ENCODE measurements at places on chromosomes 5 and 9.

DNA sequence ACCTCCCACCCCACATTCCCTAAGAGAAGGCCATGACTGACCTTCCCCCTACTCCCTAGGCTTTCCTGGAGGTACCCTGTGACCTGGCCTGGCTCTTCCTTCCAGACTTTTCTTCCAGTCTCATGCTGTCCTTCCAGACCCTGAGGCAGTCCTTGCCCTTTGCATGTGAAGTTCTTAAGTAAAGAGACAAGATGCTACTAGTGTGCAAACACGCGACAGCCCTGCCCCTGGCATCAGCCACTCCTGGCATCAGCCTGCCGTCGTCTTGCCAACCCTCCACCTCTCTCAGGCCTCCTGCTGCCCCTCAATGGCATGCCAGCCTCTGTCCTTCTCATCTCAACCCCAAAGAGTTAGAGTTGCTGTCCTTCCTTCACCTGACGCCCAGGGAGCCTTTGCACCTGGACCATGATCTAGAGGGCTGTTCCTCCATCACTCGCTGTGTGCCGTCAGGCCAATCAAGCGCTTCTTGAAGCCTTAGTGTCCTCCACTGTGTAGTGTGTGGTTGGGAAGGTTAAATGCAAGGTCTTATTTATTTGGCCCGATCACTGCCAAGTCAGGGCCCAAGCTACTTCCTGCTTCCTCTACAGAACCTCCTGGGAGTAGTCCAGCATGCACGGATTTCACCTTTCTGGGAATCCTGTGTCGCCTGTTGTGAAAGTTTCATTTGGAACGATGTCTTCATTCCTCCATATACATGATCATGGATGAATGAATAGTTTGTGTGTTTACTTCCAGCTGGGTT, 61.9 kb downstream of the WWC1 start:
- DNase-seq = no peak

GRCh38 chr5:90050103-90050502, 359.5 kb downstream of the CETN3 start:
- no peak for DNase-seq

- no peak for DNase-seq
Measured at GRCh38 chr5:60852940-60853339, 8.9 kb upstream of the ELOVL7 start.

DNA sequence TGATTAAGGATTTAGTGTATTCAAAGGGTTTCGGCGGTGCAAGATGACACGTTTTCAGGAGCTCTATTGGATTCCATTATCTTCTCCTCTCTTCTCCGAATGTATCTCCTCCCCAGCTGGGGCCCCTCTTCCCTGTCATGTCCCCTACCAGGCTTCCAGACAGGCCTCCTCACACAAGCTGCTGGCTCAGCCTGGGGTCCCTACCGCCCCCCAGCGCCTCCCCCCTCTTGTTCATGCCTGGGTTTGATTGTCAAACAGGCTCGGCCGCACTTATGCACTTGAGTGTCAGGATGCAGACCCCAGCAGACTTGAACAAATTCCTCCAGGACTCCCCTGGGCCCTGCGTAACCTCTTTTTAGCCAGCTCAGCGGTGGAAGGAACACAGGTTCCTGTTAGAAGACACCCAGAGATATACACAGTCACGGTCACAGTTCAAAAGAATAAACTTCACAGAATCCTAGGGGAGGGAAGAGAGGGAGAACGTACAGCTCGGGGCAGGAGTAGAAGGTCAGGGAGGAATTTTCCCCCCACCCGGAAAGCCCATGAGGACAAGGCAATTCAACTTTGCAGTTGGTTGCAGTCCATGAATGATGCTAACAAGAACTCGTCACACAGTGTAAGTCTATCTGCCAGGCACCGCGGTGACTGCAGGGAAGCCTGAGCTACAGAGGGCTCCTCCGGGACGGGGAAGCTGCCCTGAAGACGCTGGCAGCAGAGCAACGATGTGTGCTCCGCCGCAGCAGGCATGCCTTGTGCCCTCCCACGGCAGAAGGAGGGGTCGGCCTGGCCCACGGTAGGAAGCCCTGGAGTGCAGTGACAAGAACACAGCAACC, 560.0 kb downstream of the BNC2 start:
- no peak for DNase-seq

- DNase-seq = no peak
Measured at GRCh38 chr9:116058421-116058820, 95.2 kb upstream of the PAPPA start.

- no peak for DNase-seq
Measured at GRCh38 chr5:6146271-6146670, 232.1 kb downstream of the MED10 start.

DNA sequence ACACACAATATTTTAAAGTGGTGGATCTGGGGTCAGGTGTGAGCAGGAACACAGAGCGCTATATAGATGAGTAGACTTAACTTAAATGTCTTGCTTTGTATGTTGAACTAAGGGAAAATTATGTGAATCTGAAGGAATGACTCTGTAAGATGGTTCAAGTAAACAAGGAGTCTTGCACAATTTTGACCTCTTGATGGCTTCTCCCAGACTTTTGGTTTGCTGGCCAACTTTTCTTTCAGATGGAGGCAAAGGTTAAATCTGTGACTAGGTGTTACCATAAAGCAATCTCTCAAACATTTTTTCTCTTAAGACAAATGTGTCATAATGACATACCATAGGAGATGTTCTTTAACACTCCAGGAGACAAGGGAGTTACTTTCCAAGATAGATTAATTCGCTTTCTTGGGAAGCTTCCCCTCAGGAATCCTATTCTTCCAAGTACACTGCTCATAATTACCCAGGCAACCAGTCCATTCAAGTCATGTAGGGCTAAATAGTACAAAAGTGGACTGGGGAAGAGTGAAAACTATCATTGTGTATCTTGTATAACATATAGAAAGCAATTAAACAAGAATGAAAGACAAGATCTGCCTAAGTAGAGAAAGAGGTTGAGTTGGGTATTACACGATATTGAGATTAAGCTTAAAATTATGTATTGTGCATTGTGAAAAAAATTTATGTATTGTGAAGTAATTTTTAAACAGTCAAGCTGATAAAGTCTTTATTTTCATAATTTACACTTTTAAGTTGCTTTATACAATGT, 60.3 kb upstream of the SLC27A6 start:
- DNase-seq = no peak

GRCh38 chr9:72322678-72323077, 42.3 kb downstream of the ZFAND5 start:
- no peak for DNase-seq

- no peak for DNase-seq
Measured at GRCh38 chr5:131193106-131193505, 22.4 kb downstream of the LYRM7 start.

- no peak for DNase-seq
Measured at GRCh38 chr5:57324181-57324580, 150.3 kb downstream of the GPBP1 start.
